ENCODE measurements at places on chromosomes 11 and 22.

- DNase-seq = no peak
Observed at GRCh38 chr11:117544130-117544800, 216.6 kb downstream of the CEP164 start.

- DNase-seq = no peak
Observed at GRCh38 chr22:22863001-22863400, 24.6 kb upstream of the IGLL5 start.

- DNase-seq = no peak
Observed at GRCh38 chr11:102238391-102238821, 78.9 kb upstream of the BIRC3 start.

GRCh38 chr22:45962434-45962718 lies 14.6 kb downstream of the WNT7B start:
- no peak for DNase-seq

GRCh38 chr11:123183391-123184099 lies 11.5 kb downstream of the CLMP start:
- DNase-seq = no peak

DNA sequence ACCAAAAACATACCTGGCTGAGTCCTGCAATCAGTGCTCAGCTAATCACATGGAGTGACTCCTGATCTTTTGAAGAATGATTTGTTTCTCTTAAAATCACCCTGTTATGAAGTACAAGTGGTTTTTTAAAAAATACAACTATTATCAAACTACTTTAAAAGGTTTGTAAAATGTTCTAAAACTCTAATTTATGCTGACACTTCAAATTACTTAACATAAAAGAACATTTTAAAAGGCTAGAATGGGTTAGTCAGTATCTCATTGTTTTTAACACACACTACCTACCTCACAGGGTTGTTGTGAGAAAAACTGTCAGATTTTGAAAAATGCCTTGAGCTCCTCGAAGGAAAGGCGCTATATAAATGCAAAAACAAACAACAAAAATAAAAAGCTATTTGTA lies 33.2 kb downstream of the KMT5B start:
- DNase-seq = no peak

GRCh38 chr11:68194675-68195294 lies 18.3 kb downstream of the KMT5B start:
- no peak for DNase-seq

DNA sequence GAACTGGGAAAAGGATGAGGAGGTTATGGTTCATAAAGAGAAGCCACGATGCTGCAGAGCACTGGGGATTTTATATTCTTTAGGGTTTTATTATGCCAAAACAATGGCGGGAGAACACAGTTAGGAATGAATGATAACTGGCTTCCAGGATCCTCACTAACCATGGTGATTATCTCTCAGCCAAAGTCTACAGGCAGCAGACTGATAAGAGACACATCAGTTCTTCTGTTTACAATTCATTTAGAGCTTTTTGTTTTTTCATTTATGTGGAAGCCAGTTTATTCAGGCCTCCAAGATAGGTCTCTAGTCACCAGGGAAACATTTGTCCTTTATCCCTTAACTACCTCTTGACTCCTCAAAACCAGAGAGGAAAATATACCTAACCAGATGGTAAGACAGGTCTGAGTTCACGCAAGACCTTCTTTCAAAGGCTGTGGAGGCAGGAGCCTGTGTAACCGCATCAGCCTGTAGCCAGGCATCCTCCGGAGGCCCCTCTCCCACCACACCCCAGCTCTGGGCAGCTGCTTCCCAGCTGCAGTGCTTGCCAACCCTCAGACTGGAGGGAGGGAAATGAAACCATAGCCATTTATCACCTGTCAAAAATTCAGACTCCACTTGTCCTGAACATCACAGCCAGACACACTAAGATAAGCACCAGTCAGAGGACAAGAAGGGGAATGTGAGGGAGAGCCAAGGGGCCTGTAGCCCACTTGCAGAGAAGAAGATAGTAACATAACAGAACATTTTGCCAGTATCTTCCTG lies 57.2 kb upstream of the FAM181B start:
- no peak for DNase-seq

DNA sequence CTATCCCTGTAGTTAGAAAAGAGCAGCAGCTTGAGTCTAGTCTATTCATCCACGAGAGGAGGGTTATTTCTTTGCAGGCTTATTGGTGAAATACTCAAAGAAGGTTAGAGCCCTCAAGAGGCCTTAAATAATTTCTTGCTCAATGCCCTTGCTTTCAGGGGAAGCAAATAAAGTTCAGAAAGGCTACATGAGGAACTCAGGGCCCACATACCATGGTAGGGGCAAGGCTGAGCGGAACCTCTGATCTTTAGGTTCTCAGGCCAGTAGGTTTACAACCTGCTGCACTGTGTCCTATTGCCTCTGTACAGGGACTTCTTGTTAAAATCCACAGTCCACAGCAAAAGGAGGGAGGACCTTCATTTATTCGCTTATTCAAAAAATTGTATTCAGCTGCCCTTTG lies 101.7 kb downstream of the ADAMTS15 start:
- DNase-seq = no peak

Data from activated naive CD4-positive, alpha-beta T cell treated with Interleukin-2 at 50 U/mL for 16 hours (primary cell).